ENCODE measurements at places on chromosomes 5 and 9.

DNA sequence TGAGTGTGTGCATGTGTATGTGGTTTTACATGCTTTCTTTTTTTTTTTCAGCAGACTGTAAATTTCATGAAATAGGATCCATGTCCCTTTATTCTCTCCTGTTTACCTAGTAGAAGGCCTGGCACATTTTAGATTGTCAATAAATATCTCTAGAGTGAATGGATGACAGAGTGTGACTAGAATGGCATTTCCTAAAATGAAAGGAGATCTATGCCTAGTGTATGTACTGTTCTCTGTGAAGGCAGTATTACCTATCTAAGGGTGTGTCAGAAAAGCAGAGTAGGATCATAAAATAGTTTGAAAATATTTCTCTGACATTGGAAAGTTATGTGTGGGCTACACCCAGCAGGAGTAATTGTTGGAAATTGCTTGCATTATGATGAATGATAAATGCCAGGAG, 1876.0 kb upstream of the C9orf72 start:
- DNase-seq, result no peak

DNA sequence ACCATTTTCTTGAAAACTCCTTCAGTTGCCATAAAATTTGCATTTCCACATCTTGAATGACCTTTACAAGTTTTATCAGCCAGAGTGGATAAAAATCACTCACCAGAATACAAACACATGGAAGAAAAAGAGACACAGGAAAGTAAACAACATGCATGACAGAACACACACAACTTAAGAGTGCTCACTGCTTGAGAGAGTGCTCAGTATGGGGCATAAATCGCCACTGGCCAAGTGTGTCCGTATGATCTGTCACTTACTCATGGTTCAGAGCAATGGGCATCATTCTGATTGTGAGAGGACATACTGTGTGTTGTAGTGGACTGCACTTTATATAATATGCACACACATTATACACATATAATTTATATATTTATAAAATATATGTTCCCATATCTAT, 155.6 kb upstream of the NTRK2 start:
- DNase-seq, result no peak

DNA sequence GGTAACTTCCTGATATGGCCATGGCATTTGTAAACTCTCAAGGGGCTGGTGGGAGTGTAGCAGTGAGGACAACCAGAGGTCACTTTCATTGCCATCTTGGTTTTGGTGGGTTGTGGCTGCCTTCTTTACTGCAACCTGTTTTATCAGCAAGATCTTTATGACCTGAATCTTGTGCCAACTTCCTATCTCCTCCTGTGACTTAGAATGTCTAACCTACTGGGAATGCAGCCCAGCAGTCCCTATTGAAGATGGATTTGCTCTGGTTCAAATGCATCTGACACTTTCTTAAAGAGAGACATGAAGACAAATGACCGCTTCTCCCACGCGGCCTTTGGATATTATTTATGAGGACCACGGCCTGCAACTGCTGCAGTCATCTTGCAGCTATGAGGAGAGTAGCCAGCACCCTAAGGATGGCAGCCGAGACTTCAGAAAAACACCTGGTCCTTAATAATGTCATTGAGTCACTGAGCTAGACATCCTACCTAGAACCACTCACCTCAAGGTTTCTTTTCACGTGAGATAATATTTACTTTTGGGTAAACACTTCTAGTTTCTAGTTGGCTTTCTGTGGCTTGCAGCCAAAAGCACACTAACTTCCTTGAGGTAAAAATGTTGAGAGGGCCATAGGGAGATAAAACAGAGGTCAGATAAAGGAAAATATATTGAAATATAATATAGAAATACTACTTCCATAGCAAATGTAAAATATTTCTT, 28.2 kb downstream of the CETN3 start:
- DNase-seq, result no peak

DNA sequence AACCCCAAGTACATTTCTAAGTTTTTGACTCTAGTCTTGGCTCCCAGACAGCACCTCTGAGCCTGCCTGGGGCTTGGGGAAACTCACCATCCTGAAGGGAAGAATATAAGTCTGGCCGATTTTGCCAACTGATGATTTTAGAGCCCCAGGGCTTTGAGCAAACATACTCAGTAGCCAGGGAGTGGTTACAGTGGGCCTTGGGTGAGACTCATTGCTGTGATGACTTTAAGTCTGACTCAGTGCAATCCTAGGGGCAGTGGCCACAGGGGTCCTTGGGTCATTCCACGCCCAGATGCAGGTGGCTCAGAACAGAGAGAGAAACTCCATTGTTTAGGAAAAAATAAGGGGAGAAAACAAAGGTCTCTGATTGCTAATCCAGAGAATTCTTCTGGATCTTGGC, 312.0 kb upstream of the EDIL3 start:
- no peak for DNase-seq

DNA sequence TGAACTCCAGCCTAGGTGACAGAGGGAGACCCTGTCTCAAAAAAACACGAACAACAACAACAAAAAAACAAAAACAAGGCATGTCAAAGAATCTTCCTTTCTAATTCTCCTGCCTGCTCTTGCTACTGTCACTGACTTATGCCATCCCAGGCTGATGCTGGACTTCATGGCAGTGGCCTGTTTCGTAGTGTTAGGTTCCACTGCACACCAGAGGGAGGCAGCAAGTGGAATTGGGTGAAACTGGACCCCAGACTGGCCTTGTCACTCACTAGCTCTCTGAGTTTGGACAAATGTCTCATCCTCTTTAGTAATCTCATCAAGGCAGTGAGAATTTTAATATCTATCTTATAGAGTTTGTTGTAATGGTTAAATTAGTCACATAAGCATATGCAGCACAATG, 12.9 kb downstream of the NIM1K start:
- DNase-seq, result no peak

DNA sequence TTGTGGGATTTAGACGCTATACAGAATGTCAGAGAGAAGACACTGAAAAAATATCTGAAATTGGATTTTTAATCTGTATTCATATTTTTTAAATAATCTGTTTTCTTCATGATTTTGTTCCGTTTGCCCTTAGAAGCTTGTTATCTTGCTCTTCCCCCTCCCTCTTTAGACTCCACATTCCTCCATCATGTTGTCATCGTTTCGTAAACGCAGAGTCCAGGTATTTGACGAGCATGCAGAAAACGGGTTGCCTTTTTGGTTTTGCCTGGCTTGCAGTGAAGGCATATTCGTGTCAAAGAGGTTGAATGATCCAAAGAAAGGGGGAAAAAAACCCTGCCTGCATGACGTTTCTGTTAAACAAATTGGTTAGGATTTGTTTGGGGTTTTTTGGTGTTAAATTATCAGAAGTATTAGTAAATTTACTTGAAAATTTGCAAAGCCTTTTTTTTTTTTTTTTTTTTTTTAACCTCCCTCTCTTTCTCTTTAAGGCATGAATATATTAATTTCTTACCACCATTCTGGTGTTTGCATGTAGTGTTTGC, 2.9 kb downstream of the SPTAN1 start:
- no peak for DNase-seq

DNA sequence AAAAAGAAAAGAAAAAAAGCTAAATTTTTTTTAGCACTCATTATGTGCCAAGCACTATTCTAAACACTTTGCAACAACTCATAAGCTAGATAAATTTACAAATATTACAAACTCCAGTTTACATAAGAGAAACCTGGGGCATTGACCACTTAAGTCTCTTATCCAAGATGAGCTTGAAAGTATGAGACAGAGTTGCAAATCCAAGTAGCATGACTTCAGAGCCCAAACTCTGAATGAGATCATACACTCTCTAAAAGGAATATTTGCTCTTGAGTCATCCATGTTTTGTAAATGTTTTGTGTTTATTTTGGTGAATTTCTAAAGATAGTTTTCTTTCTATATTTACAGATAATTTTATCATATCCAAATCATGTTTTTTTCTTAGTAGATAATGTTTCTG, 4.0 kb upstream of the SHOC1 start:
- DNase-seq, result no peak

- DNase-seq, result no peak
Measured at GRCh38 chr9:106102821-106103220, 408.5 kb downstream of the TMEM38B start.

GRCh38 chr9:87614397-87614796, 111.5 kb upstream of the CTSL start:
- DNase-seq, result no peak

DNA sequence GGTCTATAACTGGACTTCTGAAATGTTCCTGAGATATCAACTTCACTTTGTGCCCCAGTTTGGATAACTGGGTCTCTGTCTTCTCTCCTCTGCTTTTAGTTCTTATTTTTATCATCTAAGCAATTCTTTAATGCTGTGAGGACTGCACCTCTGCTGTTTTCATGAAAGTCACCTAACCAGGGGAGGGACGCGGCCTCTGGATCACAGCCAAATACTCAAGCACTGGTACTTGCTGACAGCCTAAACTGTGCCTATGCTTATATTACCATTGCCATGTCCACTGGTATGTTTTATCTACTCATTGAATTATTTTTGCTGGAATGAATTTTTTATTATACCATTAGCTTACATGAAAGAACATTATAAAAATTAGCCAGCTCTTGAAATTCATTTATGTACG, 674.0 kb downstream of the DMRTA1 start:
- DNase-seq, result no peak

- DNase-seq, result no peak
Measured at GRCh38 chr5:175820230-175820629, 51.1 kb upstream of the CPLX2 start.

GRCh38 chr9:90600029-90600428, 42.6 kb downstream of the DIRAS2 start:
- no peak for DNase-seq

- DNase-seq, result no peak
Measured at GRCh38 chr5:104001136-104001535, 438.5 kb upstream of the NUDT12 start.

GRCh38 chr9:71218774-71219173, 97.4 kb upstream of the TRPM3 start:
- DNase-seq, result no peak

DNA sequence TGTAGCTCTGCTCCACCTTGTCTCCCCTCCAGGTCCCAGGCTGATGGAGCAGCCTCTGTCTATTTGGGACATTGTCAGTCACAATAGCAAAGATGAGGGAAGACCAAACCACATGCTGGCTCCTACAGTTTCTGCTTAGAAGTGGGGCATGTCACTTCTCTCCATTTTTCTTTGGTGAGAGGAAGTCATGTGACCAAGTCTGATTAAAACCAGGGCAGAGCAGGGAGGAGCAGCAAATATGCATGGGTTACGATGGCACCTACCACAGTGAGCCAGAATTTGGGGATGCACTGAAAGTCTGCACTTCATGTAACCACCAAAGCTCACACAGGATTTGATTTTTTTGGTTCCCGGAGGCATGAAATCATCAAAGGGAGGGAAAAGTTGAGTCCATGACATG, 234.6 kb downstream of the CDK5RAP2 start:
- DNase-seq, result no peak

GRCh38 chr9:129460323-129461261, 160.3 kb downstream of the C9orf50 start:
- peak; percentile 99 for DNase-seq

GRCh38 chr5:44332285-44332971, 56.8 kb downstream of the FGF10 start:
- DNase-seq, result peak; percentile 3

- no peak for DNase-seq
Measured at GRCh38 chr5:180316586-180316985, 24.7 kb upstream of the MAPK9 start.

- DNase-seq, result no peak
Measured at GRCh38 chr5:38458174-38458573, 98.3 kb downstream of the LIFR start.

- no peak for DNase-seq
Measured at GRCh38 chr5:174617285-174617684, 107.1 kb upstream of the MSX2 start.

DNA sequence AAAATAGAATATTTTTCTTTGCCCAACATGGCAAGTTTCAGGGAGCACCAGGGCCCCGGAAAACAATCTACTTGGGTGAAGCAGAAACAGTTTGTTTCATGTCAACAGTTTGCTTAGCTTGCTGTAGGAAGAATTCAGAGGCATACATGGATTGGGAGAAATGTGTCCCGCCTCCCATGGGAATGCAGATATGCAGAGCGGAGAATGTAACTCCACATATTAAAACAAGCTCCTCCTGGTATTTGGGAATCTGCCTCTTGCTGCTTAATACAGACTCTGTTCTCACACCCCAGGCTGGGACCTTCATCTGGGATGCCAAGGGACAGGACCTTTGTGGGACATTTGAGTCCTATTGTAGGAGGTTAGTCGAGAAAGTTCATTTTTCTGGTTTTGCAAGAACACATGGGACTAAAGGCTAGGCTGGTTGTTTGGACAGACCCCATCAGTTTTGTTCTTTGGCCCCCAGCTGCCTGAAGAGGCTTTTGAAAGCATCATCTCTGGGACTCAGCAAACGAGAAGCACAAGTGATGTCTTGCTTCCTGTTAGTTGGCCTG, 220.5 kb upstream of the ADRA1B start:
- DNase-seq, result no peak

DNA sequence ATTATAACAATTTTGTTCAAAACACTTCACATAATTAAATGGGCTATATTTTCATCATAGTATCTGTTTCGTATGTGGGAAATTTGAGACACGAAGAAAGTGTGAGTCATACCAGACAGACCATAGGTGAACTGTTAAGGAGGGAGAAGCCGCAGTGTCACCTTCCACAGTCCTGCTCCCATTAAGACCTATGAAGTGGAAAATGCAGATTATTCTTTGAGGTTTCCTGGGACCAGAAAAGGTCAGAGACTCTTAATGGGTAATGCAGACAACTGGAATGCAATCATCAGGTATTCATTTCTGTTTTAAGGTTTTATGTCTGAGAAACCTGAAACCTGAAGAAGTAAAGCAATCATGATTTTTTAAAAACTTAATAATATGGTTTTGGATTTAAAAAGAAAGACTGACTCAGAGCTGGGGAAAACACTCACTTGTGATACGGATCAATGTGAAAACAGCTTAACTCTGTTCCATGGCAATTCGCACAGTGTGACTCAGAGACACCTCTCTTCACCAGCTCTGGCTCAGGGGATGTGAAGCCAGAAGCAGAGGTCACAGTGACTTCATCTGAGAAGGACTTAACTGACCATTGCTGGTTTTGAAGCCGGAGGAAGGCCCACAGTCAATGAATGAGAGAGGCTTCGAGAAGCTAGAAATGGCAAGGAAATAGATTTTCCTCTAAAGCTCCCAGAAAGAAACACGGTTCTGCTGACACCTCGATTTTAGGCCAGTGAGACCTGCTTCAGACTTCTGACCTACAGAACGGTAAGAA, 17.2 kb upstream of the GCNT1 start:
- no peak for DNase-seq

GRCh38 chr5:133606835-133607234, 5.5 kb downstream of the FSTL4 start:
- DNase-seq, result no peak

Measured in globus pallidus (tissue), 1 donor.